ENCODE measurements at places on chromosomes 4 and X.

- no peak for DNase-seq
Measured at GRCh38 chr4:186586205-186586604, 30.8 kb upstream of the MTNR1A start.

DNA sequence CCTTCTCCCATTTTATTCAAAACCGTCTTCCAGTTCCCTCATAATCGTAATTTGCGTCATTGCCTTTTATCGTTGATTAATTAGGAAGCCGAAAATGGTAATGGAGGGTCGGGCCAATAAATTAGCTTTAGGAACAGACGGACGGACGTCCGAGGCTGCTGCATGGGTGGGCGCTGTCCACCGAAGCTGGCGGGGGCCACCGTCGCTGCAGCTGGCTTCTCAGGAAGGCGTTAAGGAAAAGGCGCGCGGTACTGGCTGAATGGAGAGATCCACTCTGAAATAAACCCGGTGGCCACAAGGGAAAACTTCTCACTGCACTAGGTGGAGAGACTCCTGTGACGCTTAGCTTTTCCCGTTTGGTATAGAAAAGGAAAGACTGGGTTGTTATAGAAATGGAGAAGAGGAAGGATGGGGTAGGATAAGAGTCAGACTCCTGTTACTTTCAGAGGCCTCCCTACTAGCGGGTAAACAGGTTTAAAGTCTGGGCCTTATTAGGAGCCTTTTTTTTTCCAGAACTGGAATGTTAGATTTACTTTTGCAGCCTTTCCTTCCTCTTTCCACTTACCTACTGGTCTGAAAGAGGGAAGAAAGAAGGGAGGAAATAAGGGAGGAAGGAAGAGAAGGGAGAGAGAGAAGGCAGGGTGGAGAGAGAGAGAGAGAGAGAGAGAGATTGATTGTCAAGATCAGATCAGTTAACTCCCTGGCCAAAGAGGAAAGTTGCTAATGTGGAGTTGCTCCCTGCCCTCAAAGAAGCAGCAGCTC lies 11.3 kb upstream of the PRDM8 start:
- DNase-seq = no peak

- no peak for DNase-seq
Measured at GRCh38 chr4:173039617-173040577, 128.7 kb upstream of the GALNT7 start.

- DNase-seq = no peak
Measured at GRCh38 chr4:152689615-152690501, 10.1 kb upstream of the TMEM154 start.

DNA sequence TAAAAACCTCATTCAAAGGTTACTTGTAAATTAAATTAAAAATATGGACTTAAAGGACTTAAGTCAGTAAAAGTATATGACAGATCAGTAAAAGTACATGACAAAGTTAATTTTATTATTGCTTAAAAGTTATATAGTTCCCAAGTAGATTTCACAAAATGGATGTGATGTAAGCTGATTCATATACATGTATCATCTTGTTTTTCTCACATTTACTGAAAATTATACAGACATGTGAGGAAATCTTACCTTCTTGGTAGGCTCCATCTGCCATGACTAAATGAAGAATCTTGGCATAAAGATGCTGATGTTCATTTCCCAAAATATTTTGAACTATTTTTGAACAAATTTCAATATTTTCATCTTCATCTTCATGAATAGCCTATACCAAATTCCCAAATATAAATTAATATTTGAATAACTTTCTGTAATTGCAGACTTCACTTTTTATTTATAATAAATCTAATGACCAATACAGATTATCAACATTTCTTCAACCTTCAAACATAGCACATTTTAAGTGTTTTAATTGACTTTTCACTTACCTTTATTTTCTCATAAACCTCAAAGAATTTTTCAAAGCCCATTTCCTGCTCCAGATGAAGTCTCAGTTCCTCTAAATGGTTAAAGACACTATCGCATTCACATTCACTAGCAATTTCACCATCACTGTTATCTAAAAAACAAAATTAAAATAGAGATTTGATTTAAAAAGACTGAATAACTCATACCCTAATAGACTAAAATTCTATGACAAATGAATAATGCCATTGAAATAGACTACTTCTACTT lies 129.4 kb upstream of the SH3RF1 start:
- DNase-seq = no peak

DNA sequence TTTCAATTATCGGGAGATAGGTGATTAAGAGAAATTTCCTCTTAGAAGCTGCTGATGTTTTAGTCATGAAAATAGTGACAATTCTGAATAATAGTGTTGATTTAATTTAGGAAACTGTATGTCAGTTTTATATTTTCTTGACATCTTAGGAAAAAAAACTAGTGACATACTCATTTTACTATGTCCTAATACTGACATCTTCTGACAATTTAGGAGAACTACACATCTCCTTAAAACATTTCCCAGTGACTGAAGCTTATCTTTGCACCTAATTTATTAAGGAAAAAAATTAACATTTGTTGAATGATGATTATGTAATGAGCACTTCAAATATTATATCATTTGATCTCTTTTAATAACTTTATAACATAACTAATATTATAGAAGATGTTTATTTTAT lies 42.0 kb upstream of the RBMXL3 start:
- no peak for DNase-seq

GRCh38 chr4:140253556-140254027 lies 99.6 kb upstream of the MAML3 start:
- no peak for DNase-seq

- no peak for DNase-seq
Measured at GRCh38 chrX:20452487-20452886, 185.8 kb upstream of the RPS6KA3 start.

DNA sequence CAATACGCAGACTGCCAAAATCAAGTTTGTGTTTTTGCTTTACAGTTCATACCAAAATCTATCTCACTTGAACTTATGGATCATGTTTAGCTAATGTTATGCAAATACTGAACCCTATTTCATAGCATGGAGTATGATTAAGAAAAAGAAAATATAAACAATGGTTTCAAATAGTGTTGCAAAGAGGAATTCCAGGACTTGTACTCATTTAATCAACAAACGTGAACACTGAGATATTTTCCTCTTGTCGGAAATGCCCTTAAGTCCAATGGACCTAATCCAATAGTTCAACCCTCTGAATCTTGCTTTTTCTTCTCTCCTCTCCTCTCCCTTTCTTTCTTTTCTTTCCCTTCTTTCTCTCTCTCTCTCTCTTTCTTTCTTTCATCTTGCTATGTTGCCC lies 30.8 kb downstream of the RASL11B start:
- no peak for DNase-seq

GRCh38 chrX:15834053-15834452 lies 20.6 kb downstream of the AP1S2 start:
- DNase-seq = no peak

All from stimulated activated CD4-positive, alpha-beta T cell treated with anti-CD3 and anti-CD28 coated beads, Interleukin-2, amount 100 ng/mL, for 24 hours (primary cell).